ENCODE measurements at places on chromosomes 7 and 10.

DNA sequence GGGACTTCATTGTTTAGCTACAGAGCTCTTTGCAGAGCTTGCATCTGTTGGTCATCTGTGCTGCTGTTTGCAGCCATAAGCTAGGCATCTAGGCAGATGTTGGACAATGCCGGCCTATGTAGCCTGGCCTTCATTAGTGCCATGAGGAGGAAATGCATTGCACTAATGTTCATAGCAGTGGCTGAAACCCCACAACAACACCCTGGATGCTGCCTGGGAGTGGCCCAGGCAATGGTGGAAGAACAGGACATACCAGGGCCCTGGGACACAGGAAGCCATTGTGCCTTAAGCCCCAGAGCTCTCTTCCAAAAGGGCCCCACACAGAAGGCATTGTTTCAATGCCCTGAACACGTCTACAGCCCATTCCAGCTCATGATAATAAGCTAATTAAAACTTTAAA, 131.5 kb upstream of the LYZL1 start:
- peak; percentile 67 for ATAC-seq

DNA sequence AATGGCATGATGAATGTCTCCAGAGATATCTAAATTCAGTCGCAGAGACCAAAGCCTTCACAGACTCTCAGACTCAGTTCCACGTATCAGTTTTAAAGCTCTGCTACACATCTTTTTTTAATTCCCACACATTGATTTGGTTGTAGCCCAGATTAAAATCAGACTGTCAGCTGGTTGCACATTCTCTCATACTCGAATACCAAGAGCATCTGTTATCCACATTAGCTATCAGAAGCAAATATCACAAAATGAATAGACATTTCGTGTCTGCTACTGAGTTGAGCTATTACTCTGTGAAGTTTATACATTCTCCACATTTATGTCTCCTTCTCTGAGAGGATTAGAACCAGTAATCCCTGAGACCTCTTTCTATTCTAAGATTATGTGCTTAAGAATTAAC, 229.2 kb downstream of the GPAM start:
- ATAC-seq, result no peak

GRCh38 chr7:85750454-85750949, 563.6 kb upstream of the SEMA3D start:
- peak; percentile 61 for ATAC-seq

GRCh38 chr7:139750459-139751095, 27.2 kb downstream of the HIPK2 start:
- no peak for ATAC-seq

DNA sequence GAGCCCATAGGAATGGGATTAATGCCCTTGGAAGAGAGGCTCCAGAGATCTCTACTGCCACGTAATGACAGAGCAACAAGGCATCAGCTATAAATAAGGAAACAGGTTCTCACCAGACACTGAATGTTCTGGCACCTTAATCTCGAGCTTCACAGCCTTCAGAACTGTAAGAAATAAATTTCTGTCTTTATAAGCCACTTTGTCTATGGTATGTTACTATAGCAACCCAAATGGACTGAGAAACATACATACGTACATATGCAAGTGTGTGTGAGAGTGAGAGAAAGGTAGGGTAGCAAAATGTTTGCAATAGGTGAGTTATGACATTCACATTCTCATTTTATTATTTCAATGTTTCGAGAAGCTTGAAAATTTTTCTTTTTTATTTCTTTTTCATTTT, 22.1 kb upstream of the HTR5A start:
- no peak for ATAC-seq

- peak; percentile 81 for ATAC-seq
Observed at GRCh38 chr7:20089431-20089830, 127.8 kb downstream of the MACC1 start.

- no peak for ATAC-seq
Observed at GRCh38 chr7:87151729-87152111, 533 bp upstream of the DMTF1 start.

- no peak for ATAC-seq
Observed at GRCh38 chr7:101983147-101983811, 165.9 kb downstream of the CUX1 start.

DNA sequence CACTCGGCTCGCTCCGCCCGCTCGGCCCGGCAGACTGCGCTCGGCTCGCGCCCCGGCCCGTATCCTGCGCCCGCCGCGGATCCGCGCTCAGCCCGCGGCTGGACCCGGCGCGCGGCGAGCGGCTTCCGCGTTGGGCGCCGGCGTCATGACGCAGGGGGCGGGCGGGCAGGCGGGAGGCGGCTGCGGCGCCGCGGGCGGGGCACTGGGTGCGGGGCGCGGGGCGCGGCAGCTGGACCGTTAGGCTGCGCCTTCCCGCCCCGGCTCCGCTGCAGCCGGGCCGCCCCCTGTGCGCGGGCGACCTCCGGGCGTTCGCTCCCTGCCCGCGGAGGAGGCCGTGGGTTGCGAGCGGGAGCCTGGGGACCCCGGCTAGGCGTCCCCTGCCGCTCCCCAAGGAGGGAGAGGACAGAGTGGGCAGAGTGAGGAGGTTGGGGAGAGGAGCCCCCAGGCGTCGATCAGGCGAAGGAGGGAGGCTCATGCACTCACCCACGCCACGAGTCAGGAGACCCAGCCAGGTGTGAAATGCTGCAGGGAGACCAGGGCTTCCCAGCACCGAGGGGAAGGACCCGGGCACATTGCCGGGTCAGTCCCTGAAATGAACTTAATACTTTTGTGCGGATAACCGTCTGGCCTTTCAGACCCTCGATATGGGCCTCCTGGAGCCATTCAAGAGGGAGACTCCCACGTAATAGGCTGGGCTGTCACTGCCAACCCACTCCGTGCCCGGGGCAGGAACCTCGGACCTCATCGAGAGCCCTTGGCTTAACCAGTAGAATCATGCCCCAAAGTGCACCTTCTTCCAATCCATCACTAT, at the start of gene PIP4K2A:
PIP4K2A (minus strand) TSS at position 100 of the 811 bp plus-strand sequence. CDS start 252 bp downstream, outside the sequence.
- peak; percentile 93 for ATAC-seq

DNA sequence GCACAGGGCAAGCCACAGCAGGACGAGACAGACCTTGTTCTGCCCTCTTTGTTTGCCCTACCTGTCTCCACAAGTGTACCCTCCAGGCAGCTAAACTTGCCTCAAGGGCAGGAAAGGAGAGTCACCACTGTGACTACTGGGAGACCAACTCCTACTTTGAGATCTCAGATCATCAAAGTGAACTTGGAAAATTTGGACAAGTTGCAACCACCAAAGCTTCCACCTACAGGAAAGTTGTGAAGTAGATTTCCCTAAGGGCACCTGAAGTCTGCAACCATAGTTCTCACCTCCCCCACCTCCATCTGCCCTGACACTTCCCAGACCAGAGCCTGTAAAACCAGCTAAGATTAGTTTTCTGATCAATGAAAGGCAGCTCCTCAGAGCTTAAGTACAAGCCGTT, 2.5 kb upstream of the WDR91 start:
- peak; percentile 44 for ATAC-seq

- no peak for ATAC-seq
Observed at GRCh38 chr7:79376299-79377025, 77.0 kb downstream of the MAGI2 start.

All from esophagus mucosa (tissue), 1 donor.